Activated CD4-positive, alpha-beta memory T cell treated with anti-CD3 and anti-CD28 coated beads for 36 hours (primary cell): ENCODE measurements at places on chromosomes 2 and 18. TPM values are rescaled to one million over a fixed set of nuclear protein-coding genes. Genes with fewer than 3 reads are reported as not detected.

RELCH gene
- total RNA-seq: 16.1 TPM

TEX44 gene
- not detected for total RNA-seq

SPATS2L gene
- 25.4 TPM for total RNA-seq

PRKAG3 gene
- not detected for total RNA-seq

RBBP8 gene
- total RNA-seq: 62.5 TPM

BBS5 gene
- 2.4 TPM for total RNA-seq

USP14 gene
- total RNA-seq: 90.8 TPM

COLEC11 gene
- 0.31 TPM for total RNA-seq

GRCh38 chr2:124582387-124582786 lies 557.3 kb downstream of the CNTNAP5 start:
- no peak for DNase-seq

GRCh38 chr2:216029416-216030129 lies 16.2 kb upstream of the MREG start:
- peak; percentile 51 for DNase-seq

DNA sequence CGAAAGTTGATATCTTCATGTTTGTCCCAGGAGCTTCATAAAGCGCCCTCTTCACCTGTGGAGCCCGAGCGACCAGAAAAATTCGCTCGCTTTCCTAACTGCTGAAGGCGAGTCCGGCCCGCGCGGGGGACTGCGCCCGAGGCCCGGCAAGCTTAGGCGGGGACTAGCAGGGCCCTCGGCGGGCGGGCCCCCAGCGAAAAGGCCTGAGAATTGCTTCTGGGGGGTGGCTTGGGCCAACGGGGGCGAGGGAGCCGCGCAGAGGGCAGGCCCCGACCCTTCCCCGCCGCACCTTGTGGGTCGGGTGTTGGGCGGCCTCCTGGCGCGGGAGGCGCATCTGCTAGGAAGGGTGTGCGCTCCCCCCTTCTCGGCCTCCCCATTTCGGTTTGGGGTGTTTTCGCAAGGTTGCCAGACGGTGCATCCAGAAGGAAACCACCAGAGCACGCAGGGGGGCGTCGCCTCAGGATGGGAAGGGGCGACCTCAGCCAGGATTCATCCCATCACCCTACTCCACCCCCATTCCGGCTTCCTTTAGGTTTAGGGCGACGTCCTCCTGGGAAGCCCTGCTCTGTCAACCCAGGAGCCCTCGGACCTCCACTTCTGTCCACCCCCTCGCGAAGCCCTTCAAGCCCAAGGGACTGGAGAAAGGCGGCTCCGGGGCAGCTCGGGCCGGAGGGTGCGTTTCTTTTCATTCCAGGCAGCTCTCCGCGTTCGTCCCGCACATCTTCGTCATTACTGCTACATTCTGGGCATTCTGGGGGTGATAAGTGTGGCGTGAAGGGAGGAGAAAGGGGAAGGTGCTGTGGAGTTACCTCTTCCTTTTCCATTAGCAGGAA lies 9.1 kb downstream of the SP9 start:
- no peak for DNase-seq

DNA sequence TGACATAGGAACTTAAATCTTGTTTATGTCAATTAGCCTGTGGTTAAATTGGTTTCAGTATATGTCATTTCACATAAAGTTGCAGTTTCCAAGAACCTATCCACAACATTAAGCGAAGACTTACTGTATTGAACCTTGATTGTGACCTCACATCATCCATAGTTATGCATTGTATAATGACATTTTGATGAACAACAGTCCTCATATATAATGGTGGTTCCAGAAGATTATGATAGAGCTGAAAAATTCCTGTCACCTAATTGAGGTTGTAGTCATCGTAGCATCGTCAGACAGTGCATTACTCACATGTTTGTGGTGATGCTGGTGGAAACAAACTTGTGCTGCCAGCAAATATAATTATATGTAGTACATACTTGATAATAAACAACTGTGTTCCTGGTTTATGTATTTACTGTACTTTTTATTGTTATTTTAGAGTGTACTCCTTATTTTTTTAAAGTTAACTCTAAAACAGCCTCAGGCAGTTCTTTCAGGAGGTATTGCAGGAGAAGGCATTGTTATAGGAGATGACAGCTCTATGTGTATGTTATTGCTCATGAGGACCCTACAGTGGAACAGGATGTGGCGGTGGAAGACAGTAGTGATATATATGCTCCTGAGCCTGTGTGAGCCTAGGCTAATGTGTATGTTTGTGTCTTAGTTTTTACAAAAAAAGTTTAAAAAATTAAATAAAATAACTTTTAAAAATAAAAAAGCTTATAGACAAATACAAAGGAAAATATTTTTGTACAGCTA lies 56.6 kb downstream of the UBE2E3 start:
- peak; percentile 24 for DNase-seq

DNA sequence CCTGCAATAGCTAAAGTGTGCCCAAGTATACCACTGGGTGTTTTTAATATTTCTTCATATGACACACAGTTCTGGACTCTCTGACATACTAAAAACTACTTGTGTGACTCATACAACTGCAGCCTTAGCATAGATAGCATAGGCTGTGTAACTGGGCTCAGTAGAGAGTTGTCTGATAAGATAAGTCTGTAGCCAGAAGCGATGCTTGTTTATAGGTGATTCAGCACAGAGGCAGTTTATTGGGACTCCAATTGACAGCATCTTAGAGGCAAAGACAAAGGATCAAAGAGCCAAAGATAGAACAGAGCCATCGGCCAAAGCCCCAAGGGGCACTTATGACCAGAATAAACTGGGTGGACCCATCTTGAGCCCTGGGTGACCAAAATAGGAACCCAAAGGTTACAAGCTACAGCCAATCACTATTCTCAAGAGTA lies 42.3 kb downstream of the AAK1 start:
- DNase-seq: no peak

DNA sequence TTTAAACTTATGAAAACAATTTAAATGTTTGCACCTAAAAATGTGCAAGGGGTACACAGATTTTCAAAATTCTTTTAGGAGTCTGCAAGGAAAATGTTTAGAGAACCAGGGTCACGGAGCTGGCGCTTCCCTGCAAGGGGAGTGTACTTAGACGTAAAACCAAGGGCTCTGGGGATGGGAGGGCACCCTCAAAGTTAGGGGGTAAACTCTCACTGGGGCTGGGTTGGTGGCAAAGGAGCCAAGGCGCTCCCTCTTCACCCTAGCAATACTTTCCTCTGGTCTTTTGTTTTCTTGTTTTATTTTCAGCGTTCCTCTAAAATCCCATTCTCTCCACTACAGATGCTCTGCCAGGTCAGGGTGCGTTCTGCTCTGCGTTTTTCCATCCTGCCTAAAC lies 20.0 kb downstream of the TMEM247 start:
- no peak for DNase-seq

DNA sequence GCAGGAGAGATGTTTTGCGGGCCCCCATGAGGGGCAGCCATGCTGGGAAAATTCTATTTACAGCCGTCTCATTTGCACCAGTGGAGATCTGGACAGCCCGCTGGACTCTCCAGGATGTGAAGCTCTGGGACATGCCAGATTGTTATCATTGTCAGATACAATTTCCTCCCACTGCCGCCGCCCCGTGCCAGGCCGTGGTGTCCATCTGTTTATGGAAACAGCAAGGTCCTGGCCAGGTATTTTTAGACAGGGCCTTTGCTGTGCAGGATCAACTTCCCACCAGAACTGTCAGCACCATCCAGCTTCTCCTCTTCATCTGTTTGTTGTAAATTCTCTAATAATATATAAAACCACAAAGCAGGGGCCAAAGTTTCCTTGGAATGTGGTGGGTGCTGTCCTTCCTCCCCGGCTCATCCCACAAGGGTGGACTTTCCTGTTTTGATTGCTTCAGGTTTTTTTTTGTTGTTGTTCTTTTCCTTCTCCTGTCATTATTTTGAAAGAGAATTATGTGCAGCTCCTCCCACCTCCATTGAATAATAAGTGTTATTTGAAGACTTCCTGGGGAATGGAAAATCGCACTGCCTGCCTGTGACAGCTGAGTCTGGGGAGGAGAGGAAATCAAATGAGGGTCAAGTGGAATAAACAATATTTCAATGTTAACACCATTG lies 398.1 kb downstream of the TNS1 start:
- DNase-seq: no peak

DNA sequence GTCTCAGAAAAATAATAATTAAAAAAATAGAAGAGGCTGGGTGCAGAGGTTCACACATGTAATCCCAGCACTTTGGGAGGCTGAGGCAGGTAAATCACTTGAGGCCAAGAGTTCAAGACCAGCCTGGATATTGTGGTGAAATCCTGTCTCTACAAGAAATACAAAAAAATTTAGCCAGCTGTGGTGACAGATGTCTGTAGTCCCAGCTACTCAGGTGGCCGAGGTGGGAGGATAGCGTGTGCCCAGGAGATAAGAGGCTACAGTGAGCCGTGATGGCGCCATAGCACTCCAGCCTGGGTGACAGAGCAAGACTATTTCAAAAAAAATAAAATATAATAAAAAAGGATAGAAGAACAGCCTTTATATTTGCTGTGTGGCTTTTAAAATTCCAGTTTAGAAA lies 35.9 kb downstream of the SMC6 start:
- DNase-seq: no peak

DNA sequence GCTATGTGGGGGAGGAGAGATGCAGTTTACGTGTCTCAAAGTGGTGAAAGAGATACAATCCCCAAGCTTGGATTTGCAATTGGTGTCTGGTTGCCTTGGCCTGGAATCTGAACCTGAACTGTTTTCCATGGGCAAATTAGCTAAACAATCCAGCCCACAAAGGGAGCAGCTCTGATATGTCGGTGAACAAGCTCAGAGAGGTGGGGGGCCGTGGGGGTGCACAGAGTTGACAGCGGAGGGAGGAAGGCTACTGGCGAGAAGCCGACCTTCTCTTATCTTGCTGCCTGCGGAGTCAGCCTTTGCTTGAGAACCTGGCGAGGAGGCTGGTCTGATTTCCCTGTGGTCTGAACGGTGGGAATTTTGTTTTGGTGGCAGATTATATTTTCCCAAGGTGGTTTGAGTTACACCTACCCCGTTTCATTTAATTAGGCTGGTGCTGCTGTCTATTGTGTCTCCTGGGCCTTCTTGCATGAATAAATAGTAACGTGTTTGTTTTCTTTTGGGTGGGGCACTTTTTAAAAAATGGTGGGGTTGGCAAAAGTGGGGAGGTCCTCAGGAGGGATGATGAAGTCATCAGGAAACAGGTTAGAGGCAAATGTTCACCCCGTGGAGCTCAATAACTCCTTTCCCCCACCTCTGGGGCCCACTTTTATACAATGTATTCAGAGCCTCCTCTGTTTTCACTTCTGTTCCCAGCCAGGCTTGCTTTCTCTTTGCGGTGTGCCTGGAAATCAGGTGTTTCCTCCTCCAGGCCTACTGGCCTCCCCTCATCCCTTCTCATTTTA lies 80.9 kb upstream of the IGFBP5 start:
- no peak for DNase-seq

- no peak for DNase-seq
Observed at GRCh38 chr2:24174851-24175277, at the start of gene FAM228A. Gene FAM228A, plus strand, starts transcription at chr2:24175053. Its CDS starts 428 bp downstream, at chr2:24175481.

DNA sequence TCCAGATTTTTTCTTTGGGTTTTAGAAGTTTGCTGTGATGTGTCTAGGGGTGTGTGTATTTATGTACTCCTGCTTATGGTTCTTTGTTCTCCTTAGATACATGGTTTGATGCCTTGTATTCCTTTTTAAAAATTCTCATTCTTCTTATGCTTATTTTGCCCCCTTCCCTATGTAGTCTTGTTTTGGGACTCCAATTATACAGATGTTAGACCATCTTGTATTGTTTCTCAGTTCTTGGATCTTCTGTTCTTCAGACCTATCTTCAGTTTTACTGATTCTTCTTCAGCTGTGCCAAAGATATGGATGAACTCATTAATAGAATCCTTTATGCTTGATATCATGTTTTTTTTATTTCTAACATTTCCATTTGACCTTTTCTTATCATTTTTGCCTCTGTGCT lies 14.2 kb upstream of the MSL3B start:
- DNase-seq: no peak

DNA sequence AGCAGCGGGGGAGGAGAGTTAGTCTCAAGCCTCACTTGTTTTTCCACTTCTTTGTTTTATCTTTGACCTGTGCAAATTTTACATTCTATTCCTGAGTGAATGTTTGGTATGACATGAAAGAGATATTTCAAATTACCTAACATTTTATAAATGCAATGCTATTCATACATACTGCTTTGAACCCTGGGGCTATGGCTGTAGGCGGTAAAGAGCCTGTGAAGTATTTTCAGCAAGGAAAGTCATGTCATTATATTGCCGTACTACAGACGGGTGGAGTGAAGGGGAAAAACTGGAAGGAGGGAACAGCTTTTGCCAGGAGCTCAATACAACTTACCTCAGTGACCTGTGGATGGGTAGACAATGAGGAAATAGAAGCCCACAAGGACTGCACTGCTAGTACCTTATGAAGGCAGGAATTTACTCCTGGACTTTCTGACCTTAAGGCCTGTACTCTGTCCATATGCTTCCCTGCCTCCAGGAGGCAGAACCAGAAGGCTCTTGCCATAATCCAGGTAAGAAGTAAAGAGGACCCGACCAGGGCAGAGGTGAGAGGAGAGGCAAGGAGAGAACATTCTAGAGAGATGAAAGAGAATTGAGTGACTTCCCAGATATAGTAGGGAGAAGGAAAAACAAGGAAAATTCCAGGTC lies 28.4 kb upstream of the TET3 start:
- no peak for DNase-seq

GRCh38 chr18:48892146-48892855 lies 58.5 kb downstream of the SMAD7 start:
- no peak for DNase-seq

- no peak for DNase-seq
Observed at GRCh38 chr2:108538000-108538625, 3.8 kb downstream of the LIMS1 start.

- DNase-seq: peak; percentile 87
Observed at GRCh38 chr2:161166538-161167409, 6.5 kb downstream of the TANK start.

DNA sequence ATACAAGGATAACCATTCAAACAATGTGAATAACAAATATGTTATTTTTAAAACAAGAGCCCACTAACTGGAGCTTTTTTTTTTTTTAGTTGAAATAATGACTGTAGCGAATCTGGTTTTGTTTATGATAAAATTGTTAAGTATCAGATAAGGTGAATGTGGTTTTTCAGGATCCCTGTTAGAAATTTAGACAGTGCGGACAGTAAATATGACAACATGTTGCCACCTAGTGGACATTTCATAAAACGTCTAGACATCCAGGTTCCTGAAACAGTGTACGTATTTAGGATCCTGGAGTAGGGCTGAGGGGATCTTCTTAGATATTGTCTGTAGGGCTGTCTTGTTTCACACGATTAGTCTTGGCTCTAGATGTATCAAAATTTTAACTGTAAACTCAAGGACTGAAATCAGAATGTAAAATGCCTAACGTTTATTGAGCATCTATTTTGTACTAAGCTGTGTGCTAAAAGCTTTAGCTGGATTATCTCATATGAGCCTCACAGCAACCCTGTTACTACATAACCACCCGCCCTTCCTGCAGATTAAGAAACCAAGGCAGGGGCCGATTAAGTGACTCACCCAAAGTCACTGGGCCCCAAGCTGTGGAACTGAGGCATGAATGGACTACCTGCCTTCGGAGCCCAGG lies 23.9 kb upstream of the CCDC68 start:
- DNase-seq: no peak
